Stimulated activated CD4-positive, alpha-beta T cell treated with anti-CD3 and anti-CD28 coated beads, Interleukin-1b, Interleukin-23, amount 100 ng/mL, for 1 hour (primary cell): ENCODE measurements at places on chromosomes 11 and 22.

DNA sequence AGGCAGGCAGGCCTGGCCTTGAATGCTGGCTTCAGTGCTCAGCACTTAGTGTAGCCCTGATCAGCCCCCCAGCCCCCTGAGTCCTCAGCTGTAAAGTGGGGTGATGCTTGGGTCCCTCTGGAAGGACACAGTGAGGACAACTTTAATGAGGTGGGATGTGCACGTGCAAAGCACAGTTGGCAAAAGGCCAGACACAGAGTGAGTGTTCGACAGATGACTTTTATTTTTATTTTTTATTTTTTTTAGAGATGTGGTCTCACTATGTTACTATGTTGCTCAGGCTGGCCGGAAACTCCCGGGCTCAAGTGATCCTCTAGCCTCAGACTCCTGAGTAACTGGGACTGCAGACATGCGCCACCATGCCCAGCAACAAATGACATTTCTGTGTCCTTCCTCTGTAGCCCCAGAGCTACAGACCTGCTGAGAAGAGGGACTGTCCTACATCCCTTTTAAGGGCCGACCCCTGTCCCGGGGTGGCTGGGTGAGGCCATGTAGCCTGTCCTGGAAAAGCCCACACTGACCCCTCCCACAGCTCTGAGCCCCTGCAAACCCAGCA, 6.9 kb upstream of the C11orf96 start:
- no peak for DNase-seq

GRCh38 chr11:42271306-42271705, 811.9 kb upstream of the LRRC4C start:
- DNase-seq: no peak

DNA sequence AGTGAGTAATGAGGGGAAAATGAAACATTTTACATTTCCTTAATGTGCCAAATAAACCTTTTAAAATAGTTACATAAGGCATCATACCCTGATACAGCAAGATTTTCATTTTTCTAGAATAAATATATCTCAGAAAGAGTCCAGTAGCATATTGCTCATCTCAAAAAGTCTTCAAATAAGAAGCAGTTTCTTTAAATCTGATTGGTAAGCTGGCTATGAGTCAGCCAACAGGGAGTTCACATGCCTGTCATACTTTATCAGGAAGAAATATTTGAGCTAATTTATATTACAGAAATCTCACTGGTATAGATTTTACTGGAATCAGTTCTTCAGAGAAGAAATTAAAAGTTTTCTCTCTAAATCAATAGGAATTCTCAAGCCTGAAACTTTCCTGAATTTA, 258.1 kb downstream of the C11orf87 start:
- no peak for DNase-seq

DNA sequence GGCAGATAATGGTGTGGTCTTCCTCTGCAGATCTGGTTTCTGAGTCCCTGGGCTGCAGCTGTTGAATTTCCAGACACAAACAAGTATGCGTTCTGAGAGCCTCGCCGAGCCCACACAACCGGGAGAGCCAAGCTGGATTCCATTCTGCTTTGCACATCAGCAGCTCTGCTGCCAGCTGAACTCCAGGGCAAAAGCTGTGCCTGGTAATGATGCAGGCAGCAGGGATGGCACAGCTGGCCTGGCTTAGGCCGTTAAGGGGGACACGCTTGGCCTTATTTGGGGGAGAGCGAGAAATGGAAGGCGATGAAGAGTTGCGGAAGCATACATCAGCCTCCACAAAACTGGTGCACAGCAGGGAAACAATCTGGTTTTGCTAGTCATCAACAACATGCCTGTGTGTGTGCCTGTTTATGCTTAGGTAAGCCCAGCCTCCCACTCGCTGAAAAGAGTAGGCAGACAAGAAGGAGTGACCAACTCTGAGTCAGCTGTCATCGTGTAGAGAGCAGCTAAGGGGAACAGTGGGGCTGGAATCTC, 25.1 kb downstream of the ADAMTS8 start:
- DNase-seq: no peak

DNA sequence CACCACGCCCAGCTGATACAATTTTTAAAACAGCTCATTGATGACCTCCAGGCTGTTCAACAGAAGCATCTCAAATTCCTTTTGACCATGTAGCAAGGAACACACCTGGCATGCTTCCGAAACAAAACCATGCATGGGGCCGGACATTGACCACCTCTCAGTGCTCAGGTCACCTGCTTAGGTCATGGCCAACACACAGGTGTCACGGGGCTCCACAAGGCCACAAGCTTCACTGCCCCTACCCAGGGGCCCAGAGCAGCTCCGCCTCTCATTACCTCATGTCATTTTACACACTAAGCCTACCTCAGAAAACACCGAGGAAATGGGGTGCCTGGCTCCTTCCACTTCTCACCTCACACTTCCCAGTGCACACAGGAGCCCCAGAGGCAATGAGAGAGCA, 26.6 kb downstream of the YPEL1 start:
- no peak for DNase-seq
